ENCODE measurements at places on chromosomes 3 and 15.

- DNase-seq, result peak; percentile 4
Observed at GRCh38 chr3:182212479-182213076, 500.9 kb downstream of the SOX2 start.

GRCh38 chr3:46546896-46547440, 19.1 kb downstream of the LRRC2 start:
- DNase-seq, result no peak

DNA sequence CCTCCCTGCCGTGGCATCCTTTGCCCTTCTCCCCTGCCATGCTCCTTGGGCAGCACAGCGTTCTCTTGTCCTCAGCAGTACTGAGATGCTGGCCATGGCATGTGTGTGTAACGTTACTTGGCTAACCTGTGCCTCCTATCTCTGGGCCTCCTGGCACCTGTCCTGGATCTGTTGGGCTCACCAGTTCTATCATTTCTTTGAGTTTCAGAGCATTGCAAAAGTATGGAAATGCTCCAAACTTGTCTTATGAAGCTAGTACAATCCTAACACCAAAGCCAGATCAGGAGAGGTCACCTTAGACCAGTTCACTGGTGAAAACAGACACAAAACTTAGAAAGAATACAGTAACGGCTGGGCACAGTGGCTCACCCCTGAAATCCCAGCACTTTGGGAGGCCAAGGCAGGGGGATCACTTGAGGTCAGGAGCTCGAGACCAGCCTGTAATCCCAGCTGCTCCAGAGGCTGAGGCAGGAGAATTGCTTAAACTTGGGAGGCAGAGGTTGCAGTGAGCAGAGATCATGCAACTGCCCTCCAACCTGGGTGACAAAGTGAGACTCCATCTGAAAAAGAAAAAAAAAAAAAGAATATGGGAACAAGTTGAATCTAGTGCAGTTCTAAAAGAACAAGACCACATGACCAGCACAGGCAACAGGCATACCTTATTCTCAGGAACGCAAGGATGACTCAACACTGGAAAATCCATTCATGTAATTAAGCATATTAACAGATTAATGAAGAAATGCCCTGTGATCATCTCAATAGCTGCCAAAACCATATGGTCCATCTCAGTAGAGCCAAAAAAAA, 62.4 kb upstream of the TRPM1 start:
- DNase-seq, result no peak

DNA sequence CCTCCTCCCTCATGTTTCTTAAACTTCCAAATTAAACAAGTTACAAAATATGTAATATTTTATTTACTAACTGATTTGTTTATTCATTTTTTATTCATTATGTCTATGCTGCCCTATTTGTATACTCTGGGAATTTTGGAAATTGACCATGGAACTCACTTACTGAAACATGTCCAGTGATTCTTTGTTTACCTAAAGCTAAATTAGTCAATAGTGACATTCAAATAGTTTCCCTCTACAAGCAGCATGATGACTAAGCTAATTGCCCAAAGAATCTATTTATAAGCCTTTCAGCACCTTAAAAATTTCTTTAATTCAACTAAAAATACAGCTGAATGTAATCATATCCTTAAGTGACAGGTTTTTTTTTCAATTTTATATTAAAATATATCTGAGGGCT, 437.7 kb downstream of the SI start:
- no peak for DNase-seq

DNA sequence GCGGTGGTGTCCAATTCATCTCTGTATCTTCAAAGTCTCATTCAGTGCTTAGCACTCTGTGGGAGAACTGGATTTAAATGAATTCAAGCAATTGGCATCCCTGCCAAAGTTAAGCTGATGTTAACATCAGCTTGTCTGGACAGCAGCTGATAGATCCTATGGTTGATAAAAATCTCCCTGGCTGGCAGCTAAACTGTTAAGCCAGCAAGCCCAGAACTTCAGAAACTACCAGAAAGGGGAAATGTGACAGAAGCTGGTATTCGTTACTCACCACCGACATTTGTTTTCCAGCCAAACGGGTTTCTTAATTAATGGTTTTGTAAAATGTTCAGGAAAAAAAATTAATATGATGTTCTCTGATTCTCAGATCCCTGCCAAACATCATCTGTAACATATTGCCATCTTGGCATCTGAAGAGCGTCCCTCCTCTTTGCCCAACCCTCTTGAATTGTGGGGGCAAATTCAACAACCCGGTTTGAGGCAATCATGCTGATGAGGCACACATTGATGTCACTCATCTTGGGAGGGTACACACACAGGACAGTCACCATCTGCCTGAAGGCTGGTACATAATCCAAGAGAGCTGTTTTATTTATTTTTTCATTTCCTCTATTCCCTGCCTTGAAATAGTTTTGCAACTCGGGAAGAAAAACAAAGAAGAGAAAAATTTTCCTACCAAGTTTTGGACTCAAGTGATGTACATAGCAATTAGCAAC, 76.3 kb upstream of the ABHD17C start:
- DNase-seq, result no peak

GRCh38 chr3:31247850-31248562, 284.7 kb upstream of the STT3B start:
- no peak for DNase-seq

- peak; percentile 16 for DNase-seq
Observed at GRCh38 chr3:174710612-174711011, 148.5 kb upstream of the NAALADL2 start.

DNA sequence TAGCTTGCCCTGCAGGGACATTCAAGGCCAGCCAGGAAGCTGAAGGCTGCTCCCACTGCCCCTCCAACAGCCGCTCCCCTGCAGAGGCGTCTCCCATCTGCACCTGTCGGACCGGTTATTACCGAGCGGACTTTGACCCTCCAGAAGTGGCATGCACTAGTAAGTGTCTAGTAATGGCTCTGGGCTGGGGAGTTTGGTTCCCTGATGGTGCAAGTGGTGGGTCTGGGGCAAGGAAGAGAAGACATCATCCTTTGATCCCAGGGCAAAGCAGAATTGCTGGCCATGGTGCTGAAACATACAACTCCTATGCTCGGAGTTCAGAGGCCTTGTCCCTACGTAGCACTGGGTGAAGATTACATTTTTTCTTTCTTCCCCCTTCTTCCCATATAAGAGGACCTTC, 311.4 kb downstream of the EPHB1 start:
- DNase-seq, result no peak

DNA sequence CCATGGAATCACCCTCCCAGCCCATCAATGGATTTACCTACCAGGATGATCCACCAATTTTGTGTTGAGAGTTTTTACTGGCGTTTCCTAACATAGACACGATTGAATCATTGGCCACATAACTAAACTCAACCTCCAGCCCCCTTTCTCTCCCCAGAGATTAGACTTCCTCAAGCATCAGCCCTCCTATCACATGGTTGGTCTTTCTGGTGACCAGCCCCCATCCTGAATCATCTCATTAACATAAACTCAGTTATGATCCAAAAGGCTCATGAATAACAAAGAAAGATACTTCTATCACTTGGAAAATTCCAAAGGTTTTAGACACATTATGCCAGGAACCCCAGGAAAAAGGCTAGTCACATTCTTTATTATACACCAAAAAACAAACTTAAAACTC, 21.2 kb downstream of the PRKAR2A start:
- peak; percentile 78 for DNase-seq

GRCh38 chr3:170809007-170809974, 60.7 kb downstream of the RPL22L1 start:
- DNase-seq, result no peak

DNA sequence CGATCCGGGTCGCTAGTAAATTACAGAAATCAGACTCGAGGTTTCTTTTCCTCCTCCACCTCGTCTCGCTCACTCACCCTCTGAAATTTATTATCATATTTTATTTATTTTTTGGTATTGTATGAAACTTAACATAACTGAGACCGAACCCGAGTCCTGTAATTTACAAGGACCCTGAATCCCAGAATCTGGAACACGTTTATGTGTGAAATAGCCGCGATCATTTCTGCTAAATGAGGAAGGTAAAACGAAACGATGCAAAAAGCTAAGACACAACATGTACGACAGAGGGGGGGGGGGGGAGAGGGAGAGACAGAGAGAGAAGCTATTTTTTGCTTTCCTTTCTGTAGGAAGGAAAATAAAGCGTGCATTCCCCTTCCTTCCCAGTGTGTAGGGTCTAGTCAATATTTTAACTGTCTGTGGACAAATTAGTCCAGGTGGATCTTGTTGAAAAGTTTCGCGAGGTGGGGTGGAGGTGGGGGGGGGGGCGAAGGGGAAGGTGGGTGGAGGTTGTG, 1.6 kb downstream of the BBX start:
- DNase-seq, result no peak

DNA sequence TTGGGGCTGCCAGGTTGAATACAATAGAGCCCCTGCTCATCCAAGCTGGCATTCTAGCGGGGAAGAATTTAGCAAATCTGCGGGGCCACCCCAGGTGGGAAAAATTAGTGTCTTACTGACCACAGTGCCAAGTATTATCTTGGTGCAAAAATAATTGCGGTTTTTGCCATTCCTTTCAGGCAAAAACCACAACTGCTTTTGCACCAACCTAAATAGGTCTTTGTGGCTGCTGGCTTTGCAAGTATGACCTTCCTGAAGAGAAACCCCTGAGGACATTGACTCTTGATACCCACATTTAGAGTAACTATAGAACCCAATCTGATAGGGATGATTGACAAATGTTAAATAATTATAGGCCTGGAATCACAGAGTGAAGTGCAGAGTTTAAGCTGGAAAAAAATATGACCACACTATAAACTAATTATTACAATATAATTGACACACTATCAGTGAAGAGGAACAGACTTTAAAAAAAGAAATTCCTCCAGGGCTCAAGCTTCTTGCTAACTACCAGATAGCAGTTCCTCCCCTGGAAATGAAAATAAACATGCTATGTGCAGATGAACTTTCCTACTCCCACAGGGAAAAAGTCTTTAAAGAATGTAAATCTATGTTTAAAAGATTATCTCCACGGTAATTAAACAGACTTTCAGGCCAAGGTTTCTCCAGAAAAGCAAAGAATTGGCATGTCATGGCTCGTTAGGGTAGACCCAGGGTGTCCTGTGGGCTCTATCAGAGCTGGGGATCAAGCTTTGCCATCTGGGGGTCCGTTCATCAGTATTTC, 34.4 kb downstream of the CA12 start:
- no peak for DNase-seq

DNA sequence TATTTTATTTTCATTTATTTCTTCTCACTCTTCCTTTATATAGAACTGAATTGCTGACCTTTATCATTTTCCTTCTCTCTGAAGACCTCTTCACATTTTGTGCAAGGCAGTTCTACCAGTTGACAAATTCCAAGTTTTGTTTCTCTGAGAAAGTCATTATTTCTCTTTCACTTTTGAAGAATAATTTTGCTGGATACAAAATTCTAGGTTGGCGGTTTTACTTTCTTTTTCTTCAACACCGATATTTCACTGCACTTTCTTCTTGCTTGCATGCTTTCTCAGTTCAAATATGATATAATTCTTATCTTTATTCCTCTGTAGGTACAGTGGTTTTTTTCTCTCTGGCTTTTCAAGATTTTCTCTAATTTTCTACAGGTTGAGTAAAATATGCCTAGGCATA, 15.9 kb downstream of the RFX7 start:
- DNase-seq, result no peak

GRCh38 chr3:51024765-51025632, 350.3 kb downstream of the DOCK3 start:
- DNase-seq, result no peak

GRCh38 chr3:190596349-190597285, 82.7 kb downstream of the IL1RAP start:
- no peak for DNase-seq

GRCh38 chr3:114103181-114103580, 46.6 kb downstream of the QTRT2 start:
- DNase-seq, result no peak

GRCh38 chr3:119731560-119732343, 28.9 kb downstream of the CFAP91 start:
- DNase-seq, result no peak

GRCh38 chr15:68524753-68525584, 53.8 kb upstream of the CORO2B start:
- peak; percentile 69 for DNase-seq

GRCh38 chr3:52530918-52531826, 2.5 kb downstream of the NT5DC2 start:
- DNase-seq, result no peak

DNA sequence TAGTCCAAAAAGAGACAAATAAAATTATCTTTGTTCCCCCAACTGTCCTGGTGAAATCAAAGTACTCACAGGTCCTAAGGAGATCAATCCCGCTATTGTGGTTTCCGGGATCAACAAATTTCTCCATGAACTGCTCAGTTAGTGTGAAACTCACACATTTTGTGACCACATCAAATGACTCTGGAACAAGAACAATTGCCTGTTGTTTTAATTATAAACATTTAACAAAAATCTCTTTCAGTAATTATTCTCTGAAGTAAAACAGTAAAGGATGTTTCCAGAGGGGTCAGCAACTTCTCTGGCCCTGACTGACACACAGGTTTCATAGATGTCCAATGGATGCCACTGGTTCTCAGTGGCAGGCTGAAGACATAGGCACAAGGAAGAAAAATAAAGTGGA, 3.9 kb downstream of the CLDND1 start:
- no peak for DNase-seq

- DNase-seq, result no peak
Observed at GRCh38 chr3:15049584-15049983, 15.5 kb downstream of the MRPS25 start.

GRCh38 chr3:53753518-53754183, 92.6 kb downstream of the CHDH start:
- DNase-seq, result no peak

GRCh38 chr15:41878355-41878699, 15.5 kb downstream of the SPTBN5 start:
- no peak for DNase-seq

DNA sequence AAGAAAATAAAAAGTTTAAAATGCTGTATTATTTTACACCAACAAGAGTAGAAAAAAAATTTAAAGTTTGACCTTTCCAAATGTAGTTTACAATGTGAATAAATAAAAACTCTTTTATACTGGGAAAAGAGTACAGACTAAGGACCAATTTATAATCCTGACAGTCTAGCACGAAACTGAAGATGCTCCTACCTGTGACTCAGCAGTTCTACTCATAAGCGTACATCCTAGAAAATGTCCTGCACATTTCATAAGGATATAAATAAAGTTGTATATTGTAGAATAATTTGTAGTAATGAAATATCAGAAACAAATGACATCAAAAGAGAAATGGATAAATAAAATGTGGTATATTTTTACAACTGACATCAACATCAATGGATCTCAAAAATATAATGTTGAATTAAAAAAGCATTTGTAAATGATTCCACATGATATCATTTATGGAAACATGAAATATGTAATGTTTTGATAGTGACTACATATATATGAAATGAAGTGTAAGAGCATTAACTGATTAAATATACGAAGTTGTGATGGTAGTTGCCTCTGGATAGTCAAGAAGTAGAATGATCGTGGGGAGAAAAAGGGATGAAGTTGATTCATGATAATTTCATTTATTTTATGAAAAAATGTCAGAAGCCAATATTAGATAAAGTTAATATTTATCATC, 161.3 kb upstream of the CBLB start:
- no peak for DNase-seq

All from AG04449 (cell line).